Stimulated activated CD4-positive, alpha-beta T cell treated with anti-CD3 and anti-CD28 coated beads, Interleukin-15, amount 100 ng/mL, for 24 hours (primary cell): ENCODE measurements at places on chromosomes 5 and 9.

DNA sequence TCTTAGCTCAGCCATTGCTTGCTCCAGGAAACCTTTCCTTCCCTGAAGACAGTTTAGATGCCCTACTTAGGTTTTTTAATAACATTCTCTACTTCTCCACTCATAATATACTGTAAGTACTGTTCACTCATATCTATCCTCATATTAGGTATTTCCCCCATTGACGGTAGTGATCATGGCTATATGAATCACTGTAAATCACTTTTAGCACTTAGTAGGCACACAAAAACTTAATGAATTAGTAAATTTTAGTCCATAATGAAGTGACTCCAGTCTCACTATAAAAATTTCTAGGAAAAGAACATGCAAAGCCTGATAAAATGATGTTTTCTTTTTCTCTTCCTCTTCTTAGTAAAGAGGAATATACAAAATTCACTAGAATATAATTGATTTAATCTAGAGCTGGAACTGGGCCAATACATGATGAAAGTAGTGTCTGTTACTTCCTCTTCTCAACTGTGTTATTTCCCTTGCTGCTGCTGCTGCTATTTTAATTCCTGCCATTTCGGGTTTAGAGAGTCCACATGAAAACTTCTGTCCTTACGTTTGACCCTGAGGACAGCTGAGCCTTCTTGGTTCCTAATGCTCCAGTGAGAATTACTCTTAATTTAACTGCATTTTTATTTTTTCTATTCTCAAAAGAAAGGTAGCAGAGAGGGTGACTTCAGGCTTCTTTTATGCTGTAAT is 73.5 kb downstream of the LNPEP start:
- DNase-seq, result no peak

DNA sequence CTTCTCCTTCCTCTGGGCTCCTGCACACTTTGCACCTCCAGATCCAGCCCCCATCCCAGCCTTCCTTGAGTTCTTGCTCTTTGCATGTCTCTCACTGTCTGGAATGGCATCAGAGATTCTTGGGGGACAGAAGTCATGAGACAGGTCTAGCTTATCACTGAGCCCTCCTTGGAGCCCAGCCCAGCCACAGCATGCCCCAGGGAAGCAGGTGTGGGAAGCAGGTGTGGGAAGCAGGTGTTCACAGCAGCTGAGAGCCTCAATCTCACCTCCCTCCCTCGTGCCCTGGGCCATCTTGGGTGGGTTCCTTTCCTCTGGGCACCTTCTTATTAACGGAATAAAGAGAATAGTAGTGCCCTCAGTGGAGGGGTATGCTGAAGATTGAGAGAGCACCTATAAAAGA is 27.2 kb downstream of the SLC6A7 start:
- DNase-seq, result no peak

DNA sequence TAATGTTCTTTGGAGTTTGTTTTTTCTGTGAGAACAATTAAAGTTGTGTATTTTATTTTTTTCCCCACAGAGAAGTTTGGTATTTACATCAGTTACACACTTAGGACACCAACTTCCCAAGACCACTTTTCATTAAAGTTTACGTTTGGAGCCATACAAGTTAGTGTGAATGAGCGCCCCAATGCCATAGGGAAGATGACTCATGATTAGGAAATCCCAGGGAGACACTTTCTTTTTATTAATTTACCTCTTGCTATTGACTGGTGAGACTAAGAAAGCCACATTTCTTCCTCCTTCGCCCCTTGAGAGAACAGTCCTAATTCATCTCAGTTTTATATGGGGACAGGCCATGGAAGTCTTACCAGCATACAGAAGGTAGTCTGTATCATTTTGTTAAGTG is 57.1 kb downstream of the EDIL3 start:
- no peak for DNase-seq

GRCh38 chr5:93622240-93622885 is 39.3 kb downstream of the NR2F1 start:
- DNase-seq, result no peak

GRCh38 chr5:113253037-113253436 is 181.8 kb downstream of the TSSK1B start:
- no peak for DNase-seq

DNA sequence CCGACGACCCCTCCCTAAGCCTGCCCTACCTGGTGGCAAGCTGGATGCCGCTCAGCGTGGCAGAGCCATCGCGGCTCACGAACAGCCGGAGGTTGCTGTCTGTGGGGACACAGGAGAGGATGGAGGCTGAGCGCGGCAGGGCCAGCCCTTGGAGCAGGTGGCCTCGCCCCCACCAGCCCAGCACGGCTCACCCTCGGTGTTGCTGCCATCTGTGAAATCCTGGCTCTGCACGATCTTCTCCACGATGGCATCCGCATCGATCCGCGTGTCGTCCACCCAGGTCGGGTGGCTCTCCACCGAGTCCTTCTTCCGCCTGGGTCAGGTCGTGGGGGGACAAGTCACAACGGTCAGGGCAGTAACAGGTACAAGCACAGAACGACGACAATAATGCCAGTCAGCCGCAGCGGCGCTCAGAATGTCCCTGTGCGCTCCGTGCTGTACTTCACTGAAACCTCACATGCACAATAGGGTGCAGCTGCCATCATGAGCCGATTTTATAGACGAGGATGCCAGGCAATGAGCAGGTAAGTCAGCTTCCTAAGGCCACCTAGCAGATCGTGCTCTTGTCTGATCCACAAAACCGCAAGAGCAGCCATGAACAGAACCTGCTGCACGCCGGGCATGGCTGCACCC is 7.0 kb upstream of the DPM2 start:
- no peak for DNase-seq

- no peak for DNase-seq
Observed at GRCh38 chr5:59789197-59789596, 104.3 kb downstream of the PDE4D start.

DNA sequence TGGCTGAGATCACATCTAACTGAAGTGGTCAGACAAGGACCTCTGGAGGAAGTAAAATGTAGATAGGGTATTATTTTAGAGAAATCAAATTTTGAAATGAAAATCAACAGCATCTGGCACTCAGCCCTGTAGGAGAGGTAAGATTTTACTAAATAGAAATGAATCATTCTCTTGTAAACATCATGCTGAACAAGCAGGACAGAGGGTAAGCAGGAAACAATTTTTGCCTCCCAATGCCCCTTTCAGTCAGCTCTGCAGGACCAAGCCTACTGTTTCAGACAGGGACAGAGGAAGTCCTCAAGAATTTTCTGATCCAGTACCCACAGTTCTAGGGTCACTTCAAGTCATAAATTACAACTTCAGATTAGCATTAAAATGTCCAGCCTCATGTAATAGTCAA is 190.1 kb downstream of the ESM1 start:
- DNase-seq, result no peak

DNA sequence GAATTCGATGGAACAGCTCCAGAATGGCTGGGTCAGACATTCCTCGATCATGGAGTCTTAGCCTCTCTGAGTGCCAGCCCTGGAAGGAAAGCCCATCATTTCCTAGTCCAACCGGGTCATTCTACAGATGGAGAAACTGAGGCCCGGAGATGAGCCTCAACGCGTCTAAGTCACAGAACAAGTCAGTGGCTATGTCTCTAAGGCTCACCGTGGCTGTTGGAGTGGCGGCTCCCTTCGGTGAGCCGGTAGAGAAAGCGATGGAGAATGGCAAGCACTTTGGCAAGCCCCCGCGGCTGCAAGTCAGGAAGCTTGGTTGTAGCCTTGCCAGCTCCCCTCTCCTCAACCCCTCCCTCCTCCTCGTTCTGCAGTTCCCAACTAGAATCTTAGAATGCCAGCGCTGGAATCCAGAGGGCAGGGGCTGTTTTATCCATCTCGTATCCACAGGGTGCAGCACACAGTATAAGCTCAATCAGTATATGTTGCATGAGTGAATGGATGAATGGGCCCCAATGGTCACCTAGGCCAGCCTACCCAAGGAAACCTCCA is 438 bp upstream of the ARSI start:
- no peak for DNase-seq

DNA sequence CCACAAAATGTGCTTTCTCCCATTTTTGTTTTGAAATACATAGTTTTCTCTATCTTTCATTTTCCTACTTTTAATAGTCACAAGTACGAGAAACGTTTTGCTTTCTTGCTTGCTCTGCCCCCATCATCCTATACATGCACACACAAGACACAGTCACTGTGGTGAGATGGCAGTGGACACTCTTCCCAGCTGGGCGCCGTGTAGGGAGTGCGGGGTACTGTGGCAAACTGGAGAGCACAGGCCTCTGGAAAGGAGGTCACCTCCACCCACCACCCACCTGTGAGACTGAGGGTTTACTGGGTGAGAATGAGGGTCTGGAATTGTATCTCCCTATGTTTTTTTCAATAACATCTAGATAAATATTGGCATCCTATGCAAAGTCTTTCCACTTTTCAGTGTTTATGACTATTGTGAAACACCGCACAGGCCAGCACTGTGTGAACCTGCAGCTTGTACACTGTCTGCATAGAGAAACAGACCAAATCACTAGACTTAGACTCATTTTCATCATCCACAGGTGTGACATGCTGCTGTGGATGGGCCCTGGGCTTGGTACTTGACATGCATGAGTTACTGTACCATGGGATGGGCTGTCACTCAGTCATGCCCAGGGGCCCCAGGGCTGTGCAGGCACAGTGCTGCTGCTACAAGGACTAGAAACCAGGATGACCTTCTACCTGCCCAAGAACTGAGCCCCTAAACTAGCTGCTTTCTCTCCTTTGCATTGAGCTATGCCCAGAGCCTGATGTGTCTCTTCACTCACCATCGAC is 118.1 kb upstream of the LMX1B start:
- DNase-seq, result no peak

DNA sequence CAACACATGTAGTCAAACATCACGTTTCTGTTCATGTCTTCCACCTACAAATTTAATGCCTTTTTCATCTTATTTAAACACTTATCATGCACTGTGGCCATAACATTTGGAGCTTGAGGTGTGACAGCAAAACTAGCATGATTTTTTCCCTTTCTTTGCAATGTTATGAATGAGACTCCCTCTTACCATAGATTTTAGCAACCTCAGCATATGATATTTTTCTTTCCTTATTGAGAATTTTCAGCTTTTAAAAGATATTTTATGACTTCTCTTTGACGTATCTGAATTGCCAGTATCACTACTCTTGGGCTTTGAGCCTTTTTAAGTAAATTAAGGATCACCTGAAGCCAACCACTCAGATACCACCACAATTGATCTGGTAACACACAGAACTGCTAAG is 32.7 kb upstream of the ISOC1 start:
- DNase-seq, result no peak

GRCh38 chr9:108885643-108886348 is 23.7 kb downstream of the ACTL7A start:
- peak; percentile 74 for DNase-seq

DNA sequence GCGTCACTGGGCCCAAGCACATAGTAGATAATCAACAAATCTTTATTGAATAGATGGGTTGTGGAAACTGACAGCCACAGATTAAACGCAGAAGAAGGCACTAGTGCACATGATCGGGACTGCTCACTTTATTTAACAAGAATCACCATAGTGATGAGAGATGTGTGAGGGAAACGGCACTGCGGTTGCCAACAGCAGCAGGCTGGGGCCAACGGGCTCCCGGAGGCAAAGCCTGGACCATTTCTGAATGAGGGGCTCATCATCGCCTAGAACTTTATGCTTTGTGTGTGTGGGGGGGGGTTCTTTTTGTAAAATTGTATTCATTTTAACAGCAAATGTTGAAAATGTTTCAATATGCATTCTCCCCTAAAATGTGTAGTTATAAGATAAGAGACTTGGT is 61.9 kb upstream of the RUFY1 start:
- no peak for DNase-seq
